NCI-H2171 (cell line): ENCODE measurements at places on chromosomes 4 and X.

GRCh38 chr4:83591730-83592129 lies 55.8 kb downstream of the GPAT3 start:
- no peak for DNase-seq

DNA sequence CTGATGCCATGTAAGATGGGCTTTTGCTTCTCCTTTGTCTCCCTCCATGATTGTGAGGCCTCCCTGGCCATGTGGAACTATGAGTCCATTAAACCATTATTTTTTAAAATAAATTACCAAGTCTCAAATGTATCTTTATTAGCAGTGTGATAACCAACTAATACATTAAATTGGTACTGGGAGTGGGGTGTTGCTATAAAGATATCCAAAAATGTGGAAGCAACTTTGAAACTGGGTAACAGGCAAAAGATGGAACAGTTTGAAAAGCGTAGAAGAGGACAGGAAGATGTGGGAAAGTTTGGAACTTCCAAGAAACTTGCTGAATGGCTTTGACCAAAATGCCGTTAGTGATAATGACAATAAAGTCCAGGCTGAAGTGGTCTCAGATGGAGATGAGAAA lies 526.7 kb downstream of the SH3BGRL start:
- DNase-seq: no peak

GRCh38 chrX:25156323-25156722 lies 140.6 kb upstream of the ARX start:
- no peak for DNase-seq

- DNase-seq: peak; percentile 49
Observed at GRCh38 chrX:109848461-109849050, 115.5 kb upstream of the ACSL4 start.

DNA sequence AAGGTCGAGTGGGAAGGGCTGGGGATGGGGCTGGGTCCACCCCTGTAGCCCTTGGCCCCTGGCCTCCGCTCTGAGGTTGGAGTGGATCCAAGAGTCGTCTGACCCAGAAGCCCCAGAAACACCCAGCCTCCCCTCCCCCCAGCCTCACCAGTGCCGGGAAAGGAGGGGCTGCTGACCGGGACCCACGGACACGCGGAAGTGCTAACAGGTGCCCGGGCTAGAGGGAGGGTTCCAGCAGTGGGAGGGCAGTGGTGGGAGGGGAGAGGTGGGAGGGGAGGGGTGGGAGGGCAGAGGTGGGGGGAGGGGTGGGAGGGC lies 131.8 kb upstream of the NKX1-1 start:
- DNase-seq: no peak

- DNase-seq: peak; percentile 2
Observed at GRCh38 chr4:75434105-75434504, 80.1 kb downstream of the RCHY1 start.

DNA sequence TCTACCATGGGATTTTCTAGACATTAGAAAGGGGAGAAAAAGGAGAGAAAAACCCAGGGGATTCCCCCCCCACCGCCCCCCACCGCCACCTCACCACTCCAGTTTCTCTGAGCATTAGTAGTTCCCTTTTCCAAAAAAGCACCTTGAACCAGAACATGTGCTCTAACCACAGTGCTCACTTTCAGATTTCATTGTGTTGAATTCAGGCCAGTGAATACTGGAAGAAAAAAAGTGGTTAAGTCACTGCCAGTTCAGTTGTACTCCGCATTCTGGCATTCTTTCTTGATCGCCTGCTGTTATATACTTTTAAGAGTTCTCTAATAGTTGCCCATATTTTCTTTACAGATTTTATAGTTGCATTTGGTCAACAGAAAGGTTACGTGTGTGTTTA lies 40.9 kb downstream of the JADE3 start:
- DNase-seq: no peak

DNA sequence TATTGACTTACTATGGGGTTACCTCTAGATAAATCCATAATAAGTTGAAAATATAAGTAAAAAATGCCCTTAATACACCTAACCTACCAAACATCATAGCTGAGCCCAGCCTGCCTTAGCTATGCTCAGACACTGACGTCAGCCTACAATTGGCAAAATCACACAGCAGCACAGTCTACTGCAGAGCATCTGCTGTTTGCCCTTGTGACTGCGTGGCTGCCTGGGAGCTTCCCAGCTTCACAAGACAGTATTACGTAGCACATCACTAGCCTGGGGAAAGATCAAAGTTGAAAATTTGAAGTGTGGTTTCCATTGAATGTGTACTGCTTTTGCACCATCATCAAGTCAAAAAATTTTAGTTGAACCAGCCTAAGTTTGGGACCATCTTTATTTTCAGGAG lies 8.8 kb downstream of the HTT-AS start:
- DNase-seq: no peak

- no peak for DNase-seq
Observed at GRCh38 chr4:76420762-76421581, at the start of gene CCDC158. TSS of gene CCDC158 (minus strand) at chr4:76421141. CDS start at chr4:76403207, 17,934 bp downstream.

DNA sequence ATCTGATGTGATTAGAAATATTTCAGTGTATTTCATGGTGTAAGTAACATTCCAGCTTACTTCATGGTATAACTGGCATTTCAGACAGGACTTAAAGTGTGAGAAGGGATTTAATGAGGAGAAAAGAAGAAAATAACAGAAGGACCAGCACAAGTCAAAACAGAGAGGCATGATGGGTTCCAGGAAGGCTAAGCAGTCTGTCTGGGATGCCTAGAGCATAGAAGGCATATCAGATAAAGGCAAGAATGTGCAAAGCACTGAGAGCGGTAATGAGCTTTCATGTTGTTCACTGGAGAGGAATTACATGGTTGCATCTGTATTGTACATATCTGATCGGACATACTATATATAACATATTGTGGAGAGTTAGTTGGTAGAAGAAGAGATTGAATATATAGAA lies 54.2 kb downstream of the GRID2 start:
- no peak for DNase-seq
